Right ventricle myocardium superior (tissue), 1 donor: ENCODE measurements at places on chromosomes 7 and 10. TPM values are rescaled to one million over a fixed set of nuclear protein-coding genes. Genes with fewer than 3 reads are reported as not detected.

The PKD1L1 gene
- 1.9 TPM for total RNA-seq

The FERD3L gene
- total RNA-seq = not detected

The PRKG1 gene
- 28.2 TPM for total RNA-seq

The BTBD16 gene
- not detected for total RNA-seq

The CYP2C8 gene
- 0.22 TPM for total RNA-seq
